WERI-Rb-1 (cell line): ENCODE measurements at places on chromosomes 4 and X.

DNA sequence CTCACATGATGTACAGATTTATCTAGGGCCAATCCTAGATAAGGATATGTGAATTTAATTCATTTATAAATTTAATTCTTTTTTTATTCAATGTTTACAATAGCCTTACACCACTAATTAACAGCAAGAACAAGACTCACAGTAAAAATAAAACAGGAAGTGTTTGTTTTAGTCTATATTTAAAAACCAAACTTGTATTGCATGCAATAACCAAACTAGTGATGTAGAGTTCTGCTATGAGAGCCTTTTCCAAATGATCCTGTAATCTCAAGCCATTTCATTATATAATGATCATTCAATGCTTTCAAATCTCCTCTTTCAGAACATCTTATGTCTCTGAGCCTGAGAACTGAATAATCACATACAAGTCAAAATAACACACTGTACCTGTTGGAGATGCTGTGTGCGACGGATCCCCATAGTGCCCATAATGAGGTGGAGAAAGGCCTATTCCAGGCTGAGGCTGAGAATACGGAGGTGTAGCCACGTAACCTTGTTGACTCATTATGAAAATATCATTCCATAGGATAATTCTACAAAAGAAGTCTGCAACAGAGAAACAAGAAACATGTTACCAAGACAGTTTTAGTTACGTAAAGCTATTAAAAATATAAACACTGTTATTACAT, 2.6 kb downstream of the SEC24D start:
- no peak for DNase-seq

DNA sequence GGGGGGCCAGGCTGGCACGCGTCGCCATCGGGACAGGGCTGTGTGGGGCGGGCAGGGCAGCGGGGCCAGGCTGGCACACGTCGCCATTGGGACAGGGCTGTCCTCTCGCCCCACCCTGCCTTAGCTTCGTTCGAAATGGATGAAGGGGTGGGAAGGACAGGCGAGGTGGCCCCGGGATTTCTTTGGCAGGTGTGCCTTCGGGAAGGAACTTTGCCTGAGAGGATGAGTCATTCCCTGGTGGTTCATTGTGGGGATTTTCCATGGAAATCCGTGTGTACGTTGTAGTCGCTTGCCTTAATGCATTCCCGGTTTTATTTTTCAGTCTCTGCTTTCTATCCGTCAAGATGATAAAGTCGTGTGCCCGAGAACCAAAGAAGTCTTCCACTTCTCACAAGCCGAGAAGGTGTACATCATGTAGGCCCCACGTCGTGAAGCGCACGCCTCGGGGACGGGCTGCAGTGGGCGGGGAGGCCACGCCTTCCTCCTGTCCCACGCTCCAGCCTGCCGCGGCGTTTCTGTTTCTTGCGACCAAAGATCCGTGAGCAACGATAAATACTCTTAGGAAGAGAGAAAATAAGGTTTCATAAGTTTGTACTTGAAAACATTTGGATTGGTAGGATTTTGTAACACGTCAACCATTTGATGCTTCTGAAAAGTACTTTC, 8.1 kb upstream of the UVSSA start:
- no peak for DNase-seq

GRCh38 chr4:4269331-4269731, 20.6 kb downstream of the LYAR start:
- DNase-seq = no peak

DNA sequence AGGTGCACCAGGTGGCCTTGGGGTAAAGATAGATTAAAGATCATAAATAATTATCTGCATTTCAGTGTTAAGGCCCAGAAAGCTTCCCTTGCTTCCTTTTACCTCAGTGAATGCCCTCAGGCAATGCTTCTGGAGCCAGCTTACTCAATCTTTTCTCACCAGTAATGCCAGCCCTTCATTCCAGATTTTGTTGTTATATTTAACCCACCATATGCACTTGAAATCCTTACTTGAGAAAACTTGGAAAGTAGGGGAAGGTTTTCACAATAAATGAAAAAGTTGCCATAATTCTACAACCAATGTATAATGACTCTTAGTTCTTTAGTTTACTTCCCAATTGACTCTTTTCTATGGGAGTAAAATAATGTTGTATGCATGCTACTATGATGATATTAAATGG, 17.1 kb upstream of the PBDC1 start:
- DNase-seq = no peak
